GM23338 (cell line): ENCODE measurements at places on chromosomes 13 and 19. TPM values are rescaled to one million over a fixed set of nuclear protein-coding genes. Genes with fewer than 3 reads are reported as not detected.

- no peak for DNase-seq
These were observed 12.9 kb downstream of the ELAVL1 start for GRCh38 chr19:7992575-7992974.

DNA sequence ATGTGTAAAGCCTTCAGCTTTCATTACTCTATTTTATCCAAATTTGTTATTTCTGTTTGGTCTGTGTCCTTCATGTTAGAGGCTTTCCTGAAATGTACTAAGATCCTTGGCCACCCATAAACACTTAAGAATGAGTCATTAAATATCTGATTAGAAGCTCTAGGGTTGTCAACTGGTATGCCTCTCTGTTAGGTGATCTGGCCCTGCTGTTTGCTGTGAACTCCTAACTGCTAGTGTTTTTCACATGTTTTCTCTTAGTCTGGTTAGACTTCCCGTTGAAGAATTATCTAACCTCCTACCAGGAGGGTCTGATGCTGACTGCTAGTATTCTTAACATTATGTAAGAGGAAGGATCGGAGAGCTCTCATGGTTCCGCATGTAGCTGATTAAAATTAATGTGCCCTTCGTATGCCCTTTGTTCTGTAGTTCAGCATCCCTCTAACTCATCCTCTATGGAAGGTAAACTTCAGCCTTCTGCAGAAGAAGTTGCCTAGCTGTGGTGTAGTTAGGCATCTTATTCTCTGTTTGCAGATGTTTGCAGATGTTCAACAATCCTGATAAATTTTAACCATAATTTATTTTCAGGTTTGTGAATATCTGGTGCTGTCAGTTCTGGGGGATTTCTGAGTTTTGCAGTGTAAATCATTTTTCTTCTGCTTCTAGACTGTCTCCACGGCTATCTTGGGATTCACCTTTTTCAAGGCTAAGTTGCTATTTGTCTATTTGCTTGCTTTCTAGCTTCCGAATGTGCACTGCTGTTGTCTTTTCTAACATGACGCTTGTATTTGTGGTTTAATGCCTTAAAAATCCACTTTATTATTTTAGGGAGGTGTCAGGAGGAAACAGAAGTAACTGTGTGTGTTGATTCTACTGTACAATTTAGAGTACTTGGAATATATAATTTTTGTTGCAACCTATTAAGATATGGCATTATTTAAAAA is 207.2 kb upstream of the SPRY2 start:
- DNase-seq = no peak

- peak; percentile 66 for DNase-seq
These were observed 56.1 kb downstream of the CHST8 start for GRCh38 chr19:33677745-33678426.

Gene CCNE1
- polyA plus RNA-seq = 26.1 and 31.3 TPM in 2 replicates

Gene TTYH1
- 18.2 and 21.5 TPM in 2 replicates for polyA plus RNA-seq

DNA sequence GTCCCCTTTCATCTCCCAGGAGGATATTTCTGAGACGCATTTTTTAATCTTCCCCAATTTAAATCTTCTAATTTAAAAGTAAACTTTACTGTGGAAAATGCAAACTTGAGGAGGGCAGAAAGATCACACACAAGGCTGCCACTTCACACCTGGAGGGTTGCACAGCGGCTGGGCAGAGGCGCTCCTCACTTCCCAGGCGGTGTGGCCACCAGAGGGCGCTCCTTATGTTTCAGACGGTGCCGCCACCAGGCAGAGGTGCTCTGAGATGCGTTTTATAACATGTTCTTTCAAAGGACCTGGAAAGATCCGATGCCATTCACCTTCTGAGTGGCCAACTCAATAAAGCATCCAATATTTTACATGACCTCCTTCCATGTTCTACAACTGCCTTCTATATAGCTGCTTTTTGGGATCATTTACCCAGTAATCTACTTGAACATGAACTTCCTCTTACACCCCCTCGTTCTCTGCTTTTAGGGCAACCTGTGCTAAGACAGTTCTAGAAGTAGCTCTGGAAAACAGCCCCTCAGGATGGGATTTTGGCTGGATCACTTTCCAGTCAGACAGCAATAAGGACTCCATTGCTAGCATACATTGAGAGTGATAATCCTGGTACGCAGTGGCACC is 14.8 kb upstream of the MTUS2 start:
- DNase-seq = peak; percentile 83

- DNase-seq = no peak
These were observed 246.3 kb downstream of the LACC1 start for GRCh38 chr13:44125943-44126469.

DNA sequence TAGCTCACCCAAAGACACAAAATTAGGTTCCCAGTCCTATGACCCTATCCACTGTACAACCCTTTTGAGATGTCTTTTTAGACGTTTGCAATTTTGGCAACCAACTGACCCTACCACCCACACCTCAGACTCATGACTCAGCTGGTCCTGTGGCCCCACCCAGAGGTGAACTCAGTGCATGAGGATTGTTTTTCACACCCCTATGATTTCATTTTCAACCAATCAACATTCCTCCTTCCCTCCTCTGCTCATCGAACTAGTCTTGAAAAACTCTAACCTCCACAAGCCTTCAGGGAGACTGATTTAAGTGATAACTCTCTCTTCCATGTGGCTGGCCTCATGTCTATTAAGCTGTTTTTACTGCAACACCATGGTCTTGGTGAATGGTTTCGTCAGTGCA is 350.7 kb downstream of the UQCRFS1 start:
- no peak for DNase-seq

Gene GFY
- 1.2 and 1.7 TPM in 2 replicates for polyA plus RNA-seq

GRCh38 chr13:48631441-48631840 is 22.3 kb upstream of the CYSLTR2 start:
- DNase-seq = no peak

- DNase-seq = no peak
These were observed 27.4 kb upstream of the CYP4F8 start for GRCh38 chr19:15587663-15588062.

- DNase-seq = no peak
These were observed 41.6 kb upstream of the HNRNPA1L2 start for GRCh38 chr13:52600666-52601065.
